ENCODE measurements at places on chromosomes 4 and X. TPM values are rescaled to one million over a fixed set of nuclear protein-coding genes. Genes with fewer than 3 reads are reported as not detected.

ADH7 gene
- total RNA-seq: not detected

CENPE gene
- 2.1 TPM for total RNA-seq

C4orf50 gene
- not detected for total RNA-seq

OTUD5 gene
- 28.6 TPM for total RNA-seq

IL2RG gene
- not detected for total RNA-seq

GPC3 gene
- total RNA-seq: 1.9 TPM

TEX13B gene
- not detected for total RNA-seq

HTR2C gene
- under 0.01 TPM for total RNA-seq

TSC22D3 gene
- total RNA-seq: 29.7 TPM

CAMK2D gene
- 92.9 TPM for total RNA-seq

ERCC6L gene
- total RNA-seq: 0.28 TPM

TAF7L gene
- 0.43 TPM for total RNA-seq

HSFX1 gene
- total RNA-seq: 0.37 TPM

TMEM154 gene
- 2.3 TPM for total RNA-seq

ZDHHC9 gene
- 16.6 TPM for total RNA-seq

TMSB15B gene
- 2.7 TPM for total RNA-seq

BANK1 gene
- 0.57 TPM for total RNA-seq

Data from smooth muscle cell of bladder (primary cell).